ENCODE measurements at places on chromosomes 5 and 9. TPM values are rescaled to one million over a fixed set of nuclear protein-coding genes. Genes with fewer than 3 reads are reported as not detected.

OR1L8 gene
- total RNA-seq, result not detected

KCNV2 gene
- not detected for total RNA-seq

- H3K27ac ChIP-seq, result no peak overlapping the region
- no peaks in the 10 kb centered on the region for H3K27me3 ChIP-seq
- H3K4me1 ChIP-seq, result peaks cover 48% of the 10 kb centered on the region
- DNase-seq, result no peak
Observed at GRCh38 chr9:113990570-113990907, 87.6 kb downstream of the AMBP start.

SPATA24 gene
- total RNA-seq, result 11.5 TPM

OR2S2 gene
- not detected for total RNA-seq

DNA sequence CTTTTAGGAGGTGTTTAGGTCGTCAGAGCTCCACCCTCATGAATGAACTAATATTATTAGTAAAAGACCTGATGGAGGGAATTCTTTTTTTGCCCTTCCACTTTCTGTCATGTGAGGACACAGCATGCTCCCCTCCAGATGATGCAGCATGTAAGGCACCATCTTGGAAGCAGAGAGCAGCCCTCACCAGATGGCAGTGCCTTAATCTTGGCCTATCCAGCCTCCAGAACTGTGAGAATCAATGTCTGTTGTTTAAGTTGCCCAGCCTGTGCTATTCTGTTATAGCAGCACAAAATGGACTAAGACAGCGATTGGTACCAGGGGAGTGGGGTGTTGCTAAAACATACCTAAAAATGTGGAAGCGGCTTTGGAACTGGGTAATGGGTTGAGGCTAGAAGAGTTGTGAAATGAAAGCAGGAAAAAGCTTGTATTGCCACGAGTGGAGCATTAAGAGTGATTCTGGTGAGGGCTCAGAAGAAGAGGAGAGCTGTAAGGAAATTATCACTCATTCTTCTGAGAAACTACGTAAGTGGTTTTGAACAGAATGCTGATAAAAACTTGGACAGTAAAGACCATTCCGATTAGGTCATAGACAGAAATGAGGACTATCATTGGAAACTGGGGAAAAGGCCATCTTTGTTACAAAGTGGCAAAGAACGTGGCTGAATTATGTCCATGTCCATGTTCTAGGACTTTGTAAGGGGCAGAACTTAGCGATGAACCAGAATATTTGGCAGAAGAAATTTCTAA lies 28.6 kb downstream of the PTPDC1 start:
- no peaks in the 10 kb centered on the region for H3K27me3 ChIP-seq
- DNase-seq, result no peak
- no peak overlapping the region for H3K4me3 ChIP-seq
- no peaks in the 10 kb centered on the region for H3K36me3 ChIP-seq

DNA sequence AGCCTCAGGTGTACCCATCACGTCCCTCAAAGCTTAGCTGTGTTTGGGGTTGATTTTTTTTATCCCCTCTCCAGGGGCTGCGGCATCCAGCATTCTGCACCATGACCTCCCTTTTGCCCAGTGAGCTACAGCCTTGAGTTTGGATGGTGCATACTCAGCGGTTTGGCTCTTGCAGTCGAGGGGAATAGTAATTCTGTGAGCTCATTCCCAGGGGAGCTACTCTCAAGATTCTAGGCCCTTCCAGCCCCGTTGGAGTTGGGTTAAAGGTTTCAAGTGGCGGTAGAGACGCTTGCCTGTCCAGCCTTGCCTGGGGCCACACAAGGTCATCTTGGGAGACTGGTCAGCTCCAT lies 102.2 kb upstream of the SPRY4 start:
- no peak for DNase-seq
- no peaks in the 10 kb centered on the region for H3K36me3 ChIP-seq
- no peaks in the 10 kb centered on the region for H3K4me1 ChIP-seq
- H3K27me3 ChIP-seq, result no peaks in the 10 kb centered on the region

DNA sequence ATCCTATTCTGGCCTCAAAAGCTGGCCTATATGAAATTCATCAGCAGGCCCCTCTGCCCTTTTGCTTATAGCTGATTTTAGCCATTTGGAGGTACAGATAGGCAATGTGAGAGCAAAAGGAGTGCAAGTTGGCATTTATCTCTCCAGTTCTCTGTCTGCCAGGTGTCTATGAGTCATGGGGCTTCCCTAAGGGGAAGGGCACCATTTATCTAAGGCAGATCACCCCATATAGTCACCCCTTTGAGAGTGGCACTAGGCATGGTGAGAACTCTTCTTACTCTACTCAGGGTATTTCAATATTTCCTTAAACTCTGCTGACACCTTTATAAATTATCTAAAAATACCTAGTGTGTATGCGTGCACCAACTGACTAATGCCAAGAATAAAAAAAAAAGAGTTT lies 314.7 kb upstream of the CDH6 start:
- DNase-seq, result no peak
- no peaks in the 10 kb centered on the region for H3K4me1 ChIP-seq
- H3K4me3 ChIP-seq, result no peak overlapping the region
- no peaks in the 10 kb centered on the region for H3K27me3 ChIP-seq
- no peak overlapping the region for H3K27ac ChIP-seq
- no peaks in the 10 kb centered on the region for H3K36me3 ChIP-seq

DMRT3 gene
- total RNA-seq, result 0.17 TPM

GRCh38 chr9:19163631-19164030 lies 36.3 kb upstream of the PLIN2 start:
- no peaks in the 10 kb centered on the region for H3K36me3 ChIP-seq
- H3K27ac ChIP-seq, result peak overlapping the region; percentile 90
- DNase-seq, result no peak
- H3K27me3 ChIP-seq, result no peaks in the 10 kb centered on the region
- peaks cover 17% of the 10 kb centered on the region for H3K4me1 ChIP-seq

SPATA6L gene
- 0.34 TPM for total RNA-seq

DNA sequence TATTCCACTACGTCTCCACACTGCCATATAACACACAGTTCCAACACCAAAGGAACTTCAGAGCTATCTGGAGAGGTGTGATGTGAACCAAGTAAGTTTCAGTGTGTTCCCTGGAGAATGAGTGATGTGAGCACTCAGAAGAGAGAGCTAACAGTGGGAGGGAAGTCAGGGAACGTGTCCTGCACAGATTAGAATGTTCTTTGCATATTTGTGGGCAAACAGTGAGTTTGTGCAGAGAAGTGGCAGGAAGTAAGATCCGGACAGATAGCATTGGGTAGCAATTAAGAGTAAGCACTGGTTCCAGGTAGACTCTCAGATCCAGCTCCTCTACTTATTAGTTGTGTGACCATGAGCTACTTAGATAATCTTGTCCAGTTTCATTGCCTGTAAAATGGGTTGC lies 206.4 kb downstream of the PDZD2 start:
- H3K27ac ChIP-seq, result no peak overlapping the region
- H3K4me3 ChIP-seq, result no peak overlapping the region
- H3K27me3 ChIP-seq, result no peaks in the 10 kb centered on the region
- H3K4me1 ChIP-seq, result no peaks in the 10 kb centered on the region
- H3K36me3 ChIP-seq, result no peaks in the 10 kb centered on the region

- DNase-seq, result no peak
- no peak overlapping the region for H3K4me3 ChIP-seq
- no peaks in the 10 kb centered on the region for H3K36me3 ChIP-seq
- peaks cover 24% of the 10 kb centered on the region for H3K4me1 ChIP-seq
Observed at GRCh38 chr9:20566401-20566800, 55.9 kb downstream of the MLLT3 start.

GRCh38 chr5:133669472-133669871 lies 57.1 kb upstream of the FSTL4 start:
- H3K4me3 ChIP-seq, result no peak overlapping the region
- no peaks in the 10 kb centered on the region for H3K4me1 ChIP-seq
- no peak overlapping the region for H3K27ac ChIP-seq
- H3K36me3 ChIP-seq, result no peaks in the 10 kb centered on the region
- peaks cover 9% of the 10 kb centered on the region for H3K27me3 ChIP-seq
- DNase-seq, result no peak
